ENCODE measurements at places on chromosomes 5 and 9.

DNA sequence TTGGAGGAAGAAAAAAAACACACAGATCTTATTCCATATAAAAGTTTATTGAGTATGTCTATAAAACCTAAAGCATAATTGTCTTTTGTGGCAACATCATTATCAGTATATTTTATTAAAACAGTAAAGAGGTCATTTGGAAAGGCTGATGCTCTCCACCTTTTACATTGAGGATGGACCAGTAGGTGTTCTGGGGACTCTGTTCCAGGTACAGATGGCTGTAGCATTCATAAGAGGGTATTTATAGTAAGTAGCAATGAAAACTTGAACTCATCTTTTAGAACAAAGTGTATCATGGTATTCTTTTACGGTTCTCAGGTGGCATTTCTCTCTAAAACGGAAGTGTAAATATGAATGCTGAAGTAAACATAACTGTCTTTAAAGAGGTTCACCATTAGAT lies 1.8 kb downstream of the GABRA6 start:
- no peak for DNase-seq

GRCh38 chr9:72979405-72980100 lies 26.7 kb upstream of the ALDH1A1 start:
- DNase-seq, result no peak

DNA sequence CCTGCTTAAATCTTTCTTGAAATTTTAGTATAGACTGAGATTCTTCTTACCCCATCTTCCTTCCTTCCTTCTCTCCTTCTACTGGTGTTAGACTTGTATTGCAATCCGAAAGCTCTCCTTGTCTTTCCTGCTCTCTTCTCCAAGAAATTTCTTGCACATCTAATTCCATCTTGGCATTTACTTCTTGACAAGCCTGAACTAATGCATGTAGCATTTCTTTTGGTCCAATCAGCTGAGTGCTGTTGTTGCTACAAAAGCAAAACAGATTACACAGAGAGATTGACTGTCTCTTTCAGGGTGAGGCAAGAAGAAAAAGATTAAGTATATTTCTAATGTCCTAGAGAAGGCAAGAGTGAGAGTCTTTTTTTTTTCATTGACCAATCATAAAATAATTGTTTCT lies 51.6 kb upstream of the MAP1B start:
- no peak for DNase-seq

GRCh38 chr5:113266227-113266912 lies 168.4 kb downstream of the TSSK1B start:
- no peak for DNase-seq

DNA sequence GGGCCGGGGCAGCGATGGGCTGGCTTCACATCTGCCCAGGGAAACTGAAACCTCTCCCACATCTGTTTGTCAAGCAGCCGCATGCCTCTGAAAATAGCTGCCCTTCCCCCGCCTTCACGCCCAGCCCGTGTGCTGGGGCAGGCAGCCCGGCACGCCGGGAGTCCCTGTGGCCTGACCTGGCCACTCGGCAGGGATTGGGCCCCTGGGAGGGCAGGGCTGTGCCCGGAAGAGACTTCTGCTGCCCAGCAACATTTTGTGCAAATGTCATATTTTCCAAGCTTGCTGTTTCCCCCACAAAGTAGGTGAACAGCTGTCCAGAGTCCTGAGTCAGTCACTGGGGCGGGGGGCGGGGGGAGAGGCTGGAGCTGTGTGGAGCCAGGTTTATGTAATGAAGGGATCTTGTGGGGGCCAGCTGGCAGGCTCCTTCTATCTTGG lies 8.2 kb downstream of the COL27A1 start:
- no peak for DNase-seq

GRCh38 chr5:128762661-128763306 lies 202.5 kb upstream of the SLC27A6 start:
- DNase-seq, result no peak

GRCh38 chr5:39539470-39539869 lies 114.7 kb upstream of the DAB2 start:
- DNase-seq, result no peak

- DNase-seq, result no peak
Observed at GRCh38 chr5:140628711-140629110, 4.3 kb downstream of the CD14 start.

GRCh38 chr9:122075135-122076030 lies 17.7 kb downstream of the TTLL11 start:
- DNase-seq, result no peak

GRCh38 chr5:82152978-82153481 lies 125.1 kb downstream of the RPS23 start:
- DNase-seq, result no peak

GRCh38 chr9:84285381-84285780 lies 55.2 kb downstream of the SLC28A3 start:
- DNase-seq, result no peak

DNA sequence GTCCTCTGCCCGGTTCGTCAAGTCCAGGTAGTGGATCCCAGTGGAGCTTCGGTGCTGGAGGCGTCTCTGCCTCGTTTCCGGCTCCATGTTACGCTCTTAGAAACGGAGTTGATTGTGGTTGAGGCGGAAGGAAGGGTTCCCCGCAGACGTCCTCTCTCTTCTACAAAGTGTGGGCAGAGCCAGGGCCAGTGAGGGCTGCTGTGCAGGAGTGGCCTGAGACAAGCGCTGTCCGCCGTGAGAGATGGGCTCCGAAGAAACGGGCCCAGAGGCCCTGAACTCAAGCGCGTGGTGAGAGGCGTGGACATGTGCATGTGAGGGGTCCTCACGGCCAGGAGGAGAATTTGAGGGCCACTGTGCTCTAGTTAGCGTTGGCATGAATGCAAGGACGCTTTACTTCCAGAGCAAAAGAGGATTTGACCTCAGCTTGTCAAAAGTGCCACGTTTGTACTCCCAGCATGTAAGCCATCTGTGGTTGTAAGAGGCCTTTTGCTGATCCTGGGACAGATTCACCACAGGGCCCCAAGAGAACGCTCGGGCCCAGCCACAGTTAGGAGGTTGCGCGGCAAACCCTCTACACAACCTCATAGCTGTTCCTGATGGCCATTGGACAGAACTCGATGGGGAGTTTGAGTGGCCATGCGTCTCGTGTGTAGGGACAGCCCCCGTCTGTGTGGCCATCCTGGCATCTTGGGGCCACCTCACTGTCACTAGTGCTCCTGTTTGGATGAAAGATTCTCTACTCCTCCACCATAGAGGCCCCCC lies 10.2 kb downstream of the MAN1B1 start:
- no peak for DNase-seq

DNA sequence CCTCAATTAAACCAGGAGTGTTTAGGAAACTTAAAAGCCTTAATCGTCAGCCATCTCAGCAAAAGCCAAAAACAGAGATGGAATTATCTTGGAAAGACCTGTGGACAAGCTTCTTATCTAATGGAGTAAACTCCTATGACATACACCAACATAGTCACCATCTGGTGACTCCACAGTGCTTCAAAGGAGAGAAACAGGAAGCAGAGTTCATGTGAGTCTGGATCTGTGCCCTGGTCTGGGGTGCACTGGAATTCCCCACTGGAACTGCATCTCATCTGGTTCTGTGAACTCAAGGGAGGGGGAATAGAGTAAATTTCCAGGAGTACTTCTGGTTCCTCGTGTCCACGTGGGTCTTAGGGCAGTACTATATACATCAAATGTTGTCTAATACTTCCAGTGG lies 36.3 kb upstream of the KCNN2 start:
- no peak for DNase-seq

GRCh38 chr9:14937216-14937615 lies 27.0 kb upstream of the FREM1 start:
- no peak for DNase-seq

DNA sequence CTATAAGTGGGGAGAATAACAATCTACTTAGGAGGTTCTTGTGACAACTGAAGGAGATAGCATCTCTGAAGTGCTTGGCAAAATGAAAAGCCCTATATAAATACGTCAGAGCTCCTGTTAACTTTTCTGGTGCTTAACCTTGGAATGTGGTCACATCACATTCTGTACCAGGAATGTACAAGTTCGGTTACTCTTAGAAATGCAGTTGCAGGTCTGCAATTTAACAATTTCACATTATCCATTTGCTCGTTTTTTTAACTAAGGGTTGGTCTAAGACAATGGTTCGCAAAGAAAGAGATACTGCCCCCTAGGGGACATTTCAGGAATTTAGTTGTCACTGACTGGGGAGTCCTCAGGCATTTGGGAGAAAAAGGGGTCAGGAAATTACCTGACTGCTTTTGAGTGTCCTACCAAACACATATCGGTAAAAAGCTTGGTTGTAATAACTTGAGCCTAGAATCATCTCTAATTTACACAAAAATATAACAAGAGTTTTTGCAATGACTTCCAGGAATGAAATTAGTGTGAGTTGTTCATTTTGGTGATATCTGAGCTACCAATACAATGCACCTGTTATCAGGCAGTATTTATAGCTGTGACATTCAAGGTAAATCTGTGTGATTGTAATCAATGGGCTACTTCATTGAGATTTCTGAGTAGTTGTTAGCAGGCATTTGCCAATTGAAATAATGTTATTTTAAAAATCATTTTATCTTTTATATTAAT lies 5.4 kb upstream of the HBEGF start:
- no peak for DNase-seq

DNA sequence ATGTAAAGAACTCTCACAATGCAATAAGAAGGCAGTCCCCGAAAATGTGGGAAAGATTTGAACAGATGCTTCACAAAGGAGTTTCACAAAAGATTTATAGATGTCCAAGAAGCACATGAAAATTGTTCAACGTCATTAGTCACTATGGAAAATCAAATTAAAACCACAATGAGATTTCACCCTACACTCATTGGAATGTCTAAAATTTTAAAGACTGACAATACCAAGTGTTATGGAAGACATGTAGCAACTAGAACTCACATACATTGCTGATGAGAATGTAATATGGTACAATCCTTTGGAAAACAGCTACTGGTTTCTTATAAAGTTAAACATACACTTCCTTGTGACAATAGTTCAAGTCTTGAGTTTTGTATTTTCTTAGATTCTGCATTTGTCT lies 11.0 kb upstream of the RECK start:
- no peak for DNase-seq

GRCh38 chr5:5165541-5166002 lies 25.4 kb downstream of the ADAMTS16 start:
- DNase-seq, result no peak

- no peak for DNase-seq
Observed at GRCh38 chr5:30765227-30765626, 428.3 kb upstream of the CDH6 start.

- DNase-seq, result no peak
Observed at GRCh38 chr5:73218552-73219171, 45.7 kb downstream of the TMEM174 start.

GRCh38 chr5:157046041-157046440 lies 12.9 kb downstream of the HAVCR1 start:
- DNase-seq, result no peak

GRCh38 chr5:67897431-67897830 lies 318.1 kb upstream of the PIK3R1 start:
- DNase-seq, result no peak

GRCh38 chr5:138963763-138964371 lies 88.7 kb upstream of the LRRTM2 start:
- DNase-seq, result no peak

GRCh38 chr9:103811462-103811861 lies 282.6 kb upstream of the SMC2 start:
- no peak for DNase-seq

GRCh38 chr9:14733133-14733532 lies 10.6 kb upstream of the CER1 start:
- DNase-seq, result no peak

DNA sequence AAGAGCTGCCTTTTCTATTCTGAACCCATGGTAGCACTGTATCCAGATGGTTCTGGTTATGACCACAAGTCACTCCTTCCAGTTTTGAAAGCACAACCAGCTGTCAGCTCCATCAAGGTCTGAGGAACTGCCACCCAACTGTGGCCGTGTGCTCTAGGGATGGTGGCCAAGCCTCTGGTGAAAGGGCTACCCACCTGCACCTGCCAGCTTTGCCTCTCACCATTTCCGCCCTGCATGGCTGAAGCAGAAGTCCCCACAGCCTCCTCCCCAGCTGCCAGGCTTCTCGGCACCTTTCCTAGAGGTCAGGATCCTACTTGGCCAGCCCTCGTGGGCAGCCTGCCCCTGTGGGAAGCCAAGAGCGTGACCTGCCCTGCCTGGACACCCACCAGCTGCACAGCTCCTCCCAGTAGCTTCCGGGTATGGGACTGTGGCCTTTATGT lies 16.8 kb downstream of the SEMA5A start:
- no peak for DNase-seq

- no peak for DNase-seq
Observed at GRCh38 chr5:112663146-112663545, 74.5 kb upstream of the APC start.

DNA sequence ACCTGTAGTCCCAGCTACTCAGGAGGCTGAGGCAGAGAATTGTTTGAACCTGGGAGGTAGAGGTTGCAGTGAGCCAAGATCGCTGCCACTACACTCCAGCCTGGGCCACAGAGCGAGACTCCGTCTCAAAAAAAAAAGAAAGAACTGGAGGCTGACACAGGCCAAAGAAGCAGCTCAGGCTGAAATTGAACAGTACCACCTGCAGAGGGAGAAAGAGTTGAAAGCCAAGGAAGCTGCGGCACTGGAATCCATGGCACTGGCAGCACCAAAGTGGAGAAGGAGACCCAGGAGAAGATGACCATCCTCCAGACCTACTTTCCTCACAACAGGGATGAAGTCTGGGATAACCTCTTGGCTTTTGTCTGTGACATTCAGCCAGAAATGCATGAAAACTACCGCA lies 11.3 kb upstream of the TMEM141 start:
- no peak for DNase-seq

- no peak for DNase-seq
Observed at GRCh38 chr5:30401479-30402058, 791.9 kb upstream of the CDH6 start.

DNA sequence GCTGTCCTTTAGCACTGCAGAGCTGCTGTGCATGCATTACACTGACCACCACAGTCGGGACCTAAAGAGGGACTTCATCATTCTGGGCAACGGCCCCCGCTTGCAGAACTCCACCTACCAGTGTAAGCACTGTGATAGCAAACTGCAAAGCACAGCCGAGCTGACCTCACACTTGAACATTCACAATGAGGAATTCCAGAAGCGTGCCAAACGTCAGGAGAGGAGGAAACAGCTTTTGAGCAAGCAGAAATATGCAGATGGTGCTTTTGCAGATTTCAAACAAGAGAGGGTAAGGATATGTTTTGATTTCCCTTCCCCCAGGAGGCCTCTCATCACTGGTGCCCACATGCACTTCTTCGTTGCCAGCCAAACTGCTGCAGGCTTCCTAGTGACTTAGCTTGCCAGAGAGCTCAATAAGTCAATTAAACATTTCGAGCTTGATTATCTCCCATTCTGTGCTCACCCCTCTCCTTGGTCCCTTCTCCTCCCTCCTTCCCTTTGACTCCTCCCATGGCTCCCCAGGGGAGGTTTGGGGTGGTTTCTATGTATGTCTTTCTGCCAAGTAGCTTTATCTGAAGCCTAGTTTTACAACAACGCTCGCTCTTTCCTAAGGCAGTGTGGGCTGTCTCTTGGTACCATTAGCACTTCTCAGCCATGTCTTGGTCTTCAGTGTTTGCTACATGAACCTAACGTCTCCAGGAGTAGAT lies 66.7 kb downstream of the ZNF462 start:
- DNase-seq, result no peak

GRCh38 chr9:121048618-121049017 lies 1.5 kb downstream of the C5 start:
- DNase-seq, result no peak

GRCh38 chr5:95686651-95687050 lies 3.9 kb upstream of the SPATA9 start:
- no peak for DNase-seq

GRCh38 chr9:121827251-121827967 lies 176.0 kb downstream of the DAB2IP start:
- DNase-seq, result no peak
